CD4-positive, alpha-beta T cell treated with Interleukin-15 for 4 hours (primary cell): ENCODE measurements at places on chromosomes 5 and 9.

- DNase-seq, result no peak
These were observed 11.4 kb downstream of the HAND1 start for GRCh38 chr5:154466671-154467070.

DNA sequence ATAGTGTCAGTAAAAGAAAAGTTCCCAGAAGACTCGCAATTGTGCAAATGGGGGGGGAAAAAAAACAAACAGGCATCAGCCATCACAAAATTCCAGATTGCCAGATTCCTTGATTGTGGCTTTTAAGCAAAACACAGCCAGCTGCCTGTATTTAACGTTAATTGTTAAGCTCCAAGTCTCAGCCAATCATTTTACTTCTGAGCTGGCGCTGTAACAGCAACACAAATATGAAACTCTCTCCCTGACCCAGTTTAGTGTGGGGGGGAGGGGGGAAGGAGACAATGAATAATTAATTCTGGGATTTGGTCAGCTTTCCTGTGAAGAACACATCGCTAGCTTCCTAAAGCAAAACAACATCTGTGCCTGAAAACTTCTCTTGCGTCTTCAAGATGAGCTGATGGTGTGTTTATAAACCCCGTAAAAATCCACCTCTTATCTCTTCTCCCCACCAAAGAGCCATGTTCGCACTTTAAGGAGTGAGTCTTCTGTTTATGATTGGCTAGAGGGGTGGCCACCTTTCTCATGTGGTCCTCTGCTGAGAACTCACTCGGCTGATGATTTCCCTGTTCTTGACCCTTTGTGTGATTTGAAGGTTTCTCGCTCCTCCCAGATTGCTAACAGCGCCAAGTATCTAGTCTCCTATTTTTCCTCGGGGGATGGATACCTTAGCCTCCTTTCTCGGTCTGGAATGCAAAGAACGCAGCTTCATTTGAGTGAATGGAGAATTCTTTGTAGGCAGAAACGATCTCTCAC, 160.2 kb upstream of the DAPK1 start:
- no peak for DNase-seq

GRCh38 chr5:178476972-178477754, 113.0 kb downstream of the COL23A1 start:
- no peak for DNase-seq

DNA sequence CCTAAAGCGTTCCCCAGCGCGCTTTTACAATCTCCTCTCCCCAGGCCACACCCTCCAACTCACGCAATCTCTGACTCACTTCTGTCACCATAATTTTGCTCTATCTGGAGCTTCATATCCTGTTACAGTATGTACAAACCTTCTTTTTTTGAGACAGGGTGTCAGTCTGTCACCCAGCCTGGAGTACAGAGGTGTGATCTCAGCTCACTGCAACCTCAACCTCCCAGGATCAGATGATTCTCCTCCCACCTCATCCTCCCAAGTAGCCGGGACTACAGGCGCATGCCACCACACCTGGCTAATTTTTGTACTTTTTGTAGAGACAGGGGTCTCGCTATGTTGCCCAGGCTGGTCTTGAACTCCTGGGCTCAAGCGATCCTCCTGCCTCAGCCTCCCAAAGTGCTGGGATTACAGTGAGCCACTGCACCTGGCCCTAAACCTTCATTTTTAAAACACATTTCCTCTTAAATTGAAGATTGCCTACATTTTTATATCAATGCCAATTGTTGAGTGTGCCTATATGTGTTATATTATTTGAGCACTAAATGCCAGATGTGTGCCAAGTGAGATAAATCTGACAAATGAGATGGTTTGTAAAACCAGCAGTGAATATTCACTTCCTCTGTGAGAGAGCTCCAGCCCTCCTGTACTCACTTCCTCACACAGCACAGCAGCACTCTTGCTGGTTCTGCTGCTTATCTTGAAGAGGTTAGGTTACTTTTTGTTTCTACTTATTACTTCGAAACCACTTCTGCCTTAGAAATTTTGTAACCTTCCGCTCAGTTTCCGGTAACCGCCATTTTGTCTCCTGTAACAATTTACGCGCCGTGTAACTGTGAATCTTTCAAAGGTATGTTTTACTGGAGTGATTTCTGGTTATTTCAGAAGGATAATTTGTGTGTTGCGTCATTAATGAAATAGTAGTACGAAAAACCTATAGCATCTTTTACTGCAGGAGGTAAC, 57.9 kb downstream of the DOCK8 start:
- peak; percentile 88 for DNase-seq

GRCh38 chr5:51385216-51385615, 2.0 kb downstream of the ISL1 start:
- no peak for DNase-seq

DNA sequence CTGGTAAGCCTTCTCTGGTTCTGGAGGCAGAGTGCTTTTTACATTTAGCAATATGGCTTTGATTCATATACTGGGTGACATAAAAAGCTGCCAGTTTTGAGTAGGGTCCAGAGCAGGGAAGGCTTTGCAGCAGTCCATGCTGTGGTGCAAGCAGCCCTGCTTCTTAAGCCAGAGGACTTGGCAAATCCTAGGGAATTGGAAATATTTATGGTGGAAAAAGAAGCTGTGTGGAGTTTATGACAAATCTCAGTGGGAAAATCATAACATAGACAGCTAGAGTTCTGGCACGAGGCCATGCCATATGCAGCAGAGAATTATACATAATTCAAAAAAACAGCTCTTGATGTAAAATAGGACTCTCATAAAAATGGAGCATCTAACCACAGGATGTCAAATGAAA, 536.4 kb downstream of the RASEF start:
- DNase-seq, result no peak

- no peak for DNase-seq
These were observed 151.0 kb downstream of the FER start for GRCh38 chr5:108898707-108899106.

DNA sequence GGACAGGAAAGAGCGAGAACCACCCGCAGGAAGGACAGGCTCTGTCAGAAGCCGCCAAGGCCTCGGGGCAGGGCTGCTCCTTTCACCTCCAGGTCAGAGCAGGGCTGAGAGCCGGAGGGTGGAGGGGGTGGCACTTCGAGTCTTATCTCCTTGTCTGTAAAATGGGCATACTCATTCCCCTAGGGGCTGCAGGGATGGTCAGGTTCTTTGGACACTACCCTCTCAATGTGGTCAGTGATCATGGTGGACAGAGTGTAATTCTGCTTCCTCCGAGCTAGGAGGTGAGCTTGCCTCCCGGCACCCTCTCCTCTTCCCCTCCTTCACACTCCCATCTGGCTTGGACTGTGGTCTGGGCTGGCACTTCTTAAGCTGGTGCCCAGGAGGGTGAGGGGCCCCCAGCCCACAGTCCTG, 39.6 kb downstream of the RGS3 start:
- no peak for DNase-seq

- no peak for DNase-seq
These were observed 254.3 kb downstream of the GRIA1 start for GRCh38 chr5:153744751-153745150.

DNA sequence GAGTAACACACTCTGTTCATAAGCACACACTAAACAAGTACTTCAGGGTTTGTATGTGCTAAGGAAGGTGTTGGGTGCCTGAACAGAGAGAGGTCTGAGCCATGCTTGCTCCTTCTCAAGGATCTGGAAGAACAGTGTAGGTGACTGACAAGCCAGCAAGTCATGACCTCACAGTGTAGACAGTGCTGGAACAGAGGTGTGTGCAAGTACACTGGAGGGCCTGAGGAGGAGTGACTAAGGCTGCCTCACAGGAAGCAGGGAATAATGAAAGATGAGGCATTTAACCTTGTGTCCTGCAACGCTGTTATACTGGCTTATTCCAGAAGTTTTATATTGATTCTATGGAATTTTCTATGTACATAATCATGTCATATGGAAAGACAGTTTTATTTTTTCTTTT, 83.9 kb downstream of the TMEM174 start:
- DNase-seq, result no peak

DNA sequence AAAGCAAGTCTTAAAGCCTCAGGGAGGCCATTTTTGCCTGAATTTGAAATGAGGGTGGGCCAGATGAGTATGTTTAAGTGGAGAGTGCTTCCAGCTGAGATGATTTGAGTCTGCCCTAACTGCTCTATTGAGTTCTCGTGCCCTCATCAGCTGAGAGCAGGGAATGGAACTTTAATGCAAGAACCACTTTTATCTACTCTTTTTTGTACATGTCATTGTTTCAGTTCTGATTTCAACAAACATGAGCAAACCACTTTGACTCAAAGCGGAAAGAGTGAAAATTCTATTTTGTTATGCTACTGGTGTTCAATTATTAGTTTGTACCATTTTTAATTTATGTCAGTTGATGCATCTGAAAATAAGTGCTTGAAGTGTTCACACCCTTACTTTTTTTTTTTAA, 35.8 kb downstream of the DCAF10 start:
- no peak for DNase-seq

- no peak for DNase-seq
These were observed 86.3 kb upstream of the SPRY4 start for GRCh38 chr5:142411103-142411502.

DNA sequence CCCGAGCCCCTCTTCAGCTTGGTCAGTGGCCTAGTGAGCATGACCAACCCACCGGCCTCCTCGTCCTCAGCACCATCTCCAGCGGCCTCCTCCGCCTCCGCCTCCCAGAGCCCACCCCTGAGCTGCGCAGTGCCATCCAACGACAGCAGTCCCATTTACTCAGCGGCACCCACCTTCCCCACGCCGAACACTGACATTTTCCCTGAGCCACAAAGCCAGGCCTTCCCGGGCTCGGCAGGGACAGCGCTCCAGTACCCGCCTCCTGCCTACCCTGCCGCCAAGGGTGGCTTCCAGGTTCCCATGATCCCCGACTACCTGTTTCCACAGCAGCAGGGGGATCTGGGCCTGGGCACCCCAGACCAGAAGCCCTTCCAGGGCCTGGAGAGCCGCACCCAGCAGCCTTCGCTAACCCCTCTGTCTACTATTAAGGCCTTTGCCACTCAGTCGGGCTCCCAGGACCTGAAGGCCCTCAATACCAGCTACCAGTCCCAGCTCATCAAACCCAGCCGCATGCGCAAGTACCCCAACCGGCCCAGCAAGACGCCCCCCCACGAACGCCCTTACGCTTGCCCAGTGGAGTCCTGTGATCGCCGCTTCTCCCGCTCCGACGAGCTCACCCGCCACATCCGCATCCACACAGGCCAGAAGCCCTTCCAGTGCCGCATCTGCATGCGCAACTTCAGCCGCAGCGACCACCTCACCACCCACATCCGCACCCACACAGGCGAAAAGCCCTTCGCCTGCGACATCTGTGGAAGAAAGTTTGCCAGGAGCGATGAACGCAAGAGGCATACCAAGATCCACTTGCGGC, 1.8 kb downstream of the EGR1 start:
- DNase-seq, result no peak

GRCh38 chr5:125410537-125411070, 664.2 kb upstream of the ZNF608 start:
- DNase-seq, result no peak

- DNase-seq, result no peak
These were observed 64.6 kb downstream of the GABRB2 start for GRCh38 chr5:161481922-161482321.

GRCh38 chr5:170147051-170147752, 41.5 kb downstream of the FOXI1 start:
- no peak for DNase-seq

GRCh38 chr5:154493274-154493673, 15.2 kb upstream of the HAND1 start:
- DNase-seq, result no peak

DNA sequence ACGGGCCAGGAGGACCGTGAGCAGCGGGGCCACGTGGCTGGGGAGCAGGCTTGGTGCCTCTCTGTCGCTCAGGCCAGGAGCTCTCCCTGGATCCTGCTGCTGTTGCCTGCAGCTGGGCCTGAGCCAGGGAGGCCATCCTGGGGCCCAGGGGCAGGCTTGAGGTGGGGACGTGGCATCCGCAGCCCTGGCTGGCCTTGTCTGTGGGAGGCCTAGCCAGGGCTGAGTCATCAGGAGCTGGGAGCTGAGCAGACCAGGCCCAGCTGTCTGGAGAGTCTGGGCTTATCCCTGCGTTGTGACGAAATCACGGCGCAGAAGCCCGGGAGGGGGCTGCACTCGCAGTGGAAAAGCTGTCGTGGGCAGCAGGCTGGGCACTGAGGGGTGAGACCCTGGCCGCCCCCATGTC, 138.8 kb upstream of the COL5A1 start:
- DNase-seq, result no peak

DNA sequence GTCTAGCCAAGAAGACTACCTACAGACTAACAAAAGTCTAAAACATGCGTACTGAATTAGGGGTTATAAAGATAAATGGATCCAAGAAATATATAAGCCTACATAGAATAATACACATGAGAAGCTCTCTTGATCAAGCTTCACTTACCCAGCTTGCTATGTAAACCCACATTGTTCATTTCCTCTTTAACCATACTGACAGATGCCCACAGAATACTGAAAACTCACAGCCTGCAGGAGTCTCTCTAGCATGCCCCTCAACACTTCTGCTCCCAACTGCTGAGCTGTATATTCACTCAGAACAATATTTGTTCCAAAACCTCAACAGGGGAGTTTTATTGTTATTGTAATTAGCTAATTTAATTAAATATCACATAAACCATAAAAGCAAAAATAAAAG, 52.4 kb downstream of the RFX3 start:
- DNase-seq, result no peak

- DNase-seq, result no peak
These were observed 309.7 kb upstream of the MPDZ start for GRCh38 chr9:13589034-13589737.

DNA sequence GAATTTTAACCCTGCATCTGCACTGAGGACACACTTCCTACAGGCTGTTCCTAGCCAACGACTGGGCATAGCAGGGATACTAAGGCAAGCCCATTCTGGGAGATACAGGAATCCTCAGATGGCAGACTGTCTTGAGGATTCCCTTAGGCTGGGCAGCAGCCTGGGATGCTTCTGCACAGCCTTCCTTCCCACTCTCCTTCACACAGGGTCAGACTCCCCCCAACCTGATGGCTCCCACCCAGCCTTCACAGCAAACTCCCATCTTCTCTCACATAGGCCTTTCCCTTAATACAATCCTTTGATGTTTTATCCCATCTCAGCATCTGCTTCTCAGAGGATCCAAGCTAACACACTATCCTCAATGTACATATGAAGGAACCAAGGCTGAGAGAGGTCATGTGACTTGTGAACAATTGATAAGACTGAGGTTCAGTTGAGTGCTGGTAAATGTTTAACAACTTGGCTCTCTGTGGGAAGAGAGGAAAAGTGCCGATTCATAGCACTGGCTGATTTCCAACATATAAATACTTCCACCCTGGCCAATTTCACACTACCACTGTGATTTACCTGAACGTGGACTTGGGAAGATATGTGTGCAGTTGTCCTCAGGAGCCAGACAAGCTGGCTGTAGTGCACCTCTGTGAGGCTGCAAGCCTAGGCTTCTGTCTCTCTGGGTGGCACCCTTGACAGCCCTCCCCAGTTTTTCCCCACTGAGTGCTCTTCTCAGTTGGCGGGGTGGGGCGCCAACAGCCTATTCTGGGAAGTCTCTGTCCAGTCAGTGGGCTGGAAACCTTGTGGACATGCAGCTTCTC, 120.2 kb upstream of the TRIM32 start:
- no peak for DNase-seq

GRCh38 chr5:10626473-10627013, 62.7 kb downstream of the ANKRD33B start:
- DNase-seq, result no peak
